ENCODE measurements at places on chromosomes 2 and 18.
A peak's percentile ranks its signal among the peaks of the same experiment; 100 is the strongest.

DNA sequence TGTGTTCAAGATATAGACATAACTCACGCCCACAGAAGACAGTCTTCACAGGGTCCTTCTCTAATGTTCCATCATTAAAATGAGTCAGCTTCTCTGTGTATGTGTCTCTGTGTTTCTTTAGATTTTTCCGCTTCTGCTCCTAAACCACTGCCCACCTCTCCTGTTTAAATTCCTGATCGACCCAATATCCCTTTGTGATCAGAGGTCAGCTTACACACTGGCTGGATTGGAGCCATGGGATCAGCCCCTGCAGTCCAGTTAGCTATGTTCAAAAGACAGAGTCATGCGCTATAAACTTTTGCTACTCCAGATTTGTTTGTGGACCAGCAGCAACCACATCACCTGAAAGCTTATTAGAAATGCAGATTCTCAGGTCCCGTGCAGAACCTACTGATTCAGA lies 229.2 kb downstream of the C1D start:
- DNase-seq, result no peak

GRCh38 chr2:121375621-121376159 lies 90.7 kb upstream of the TFCP2L1 start:
- DNase-seq, result no peak

GRCh38 chr2:237294460-237294859 lies 119.5 kb downstream of the COL6A3 start:
- DNase-seq, result no peak

- no peak for DNase-seq
These were observed 690.2 kb upstream of the CHAC2 start for GRCh38 chr2:53077413-53077812.

DNA sequence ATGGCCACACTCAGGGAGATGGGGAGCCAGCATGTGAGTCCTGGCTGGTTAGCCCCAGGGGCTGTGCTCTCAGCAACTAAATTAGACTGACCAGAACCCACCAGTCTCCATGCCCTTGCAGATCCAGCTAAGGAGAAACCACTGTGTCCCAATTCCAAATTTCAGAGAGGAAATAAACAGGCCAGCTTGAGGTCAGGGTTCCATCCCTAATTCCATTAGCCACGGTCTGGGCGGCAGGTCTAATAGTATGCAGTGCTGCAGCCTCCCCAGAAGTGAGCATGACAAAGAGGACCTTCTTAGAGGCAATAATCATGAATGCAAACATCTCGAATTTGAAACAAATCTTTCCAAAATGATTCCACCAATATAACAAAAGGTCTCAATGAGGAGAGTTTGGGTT lies 671.2 kb downstream of the BCL11A start:
- DNase-seq, result no peak

DNA sequence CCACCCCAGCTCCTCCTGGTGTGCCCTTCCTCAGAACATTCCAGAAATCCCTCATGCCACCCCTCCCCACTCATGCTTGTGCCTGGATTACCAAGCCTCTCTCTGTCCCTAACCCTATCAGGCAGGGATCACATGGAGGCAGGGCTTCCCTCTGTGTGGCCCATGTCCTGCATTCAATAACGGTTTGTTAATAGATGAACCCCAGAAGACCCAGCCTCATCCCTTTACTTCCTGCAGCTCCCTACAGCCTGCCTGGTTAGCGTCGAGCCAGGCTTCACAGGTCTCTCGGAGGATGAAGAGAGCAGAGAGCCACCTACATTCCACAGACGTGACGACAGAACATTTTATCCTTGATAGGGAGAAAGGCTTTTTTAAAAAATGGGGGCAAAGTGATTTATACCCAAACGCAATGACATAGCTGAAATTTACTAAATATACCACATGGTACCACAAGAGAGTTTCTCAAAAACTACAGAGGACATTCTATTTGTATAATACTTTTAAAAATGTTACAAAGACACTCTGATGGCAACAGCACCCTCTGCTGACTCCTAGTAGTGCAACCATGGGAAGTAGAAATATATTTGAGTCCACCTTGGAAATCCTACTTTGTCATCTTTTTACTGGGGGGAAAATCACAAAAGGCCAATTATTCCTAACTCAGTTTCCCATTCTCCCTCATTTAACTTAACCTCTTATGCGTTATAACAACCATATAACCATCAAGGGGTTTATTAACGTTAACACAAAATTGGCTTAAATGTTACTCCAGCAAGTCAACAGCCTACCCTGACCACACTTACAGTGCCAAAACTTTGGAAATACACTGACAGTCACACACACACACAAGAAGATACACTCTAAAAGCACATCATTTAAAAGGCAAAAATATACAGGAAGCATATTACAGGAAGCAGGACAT lies 30.7 kb downstream of the FBXO15 start:
- no peak for DNase-seq

GRCh38 chr18:596288-596881 lies 403 bp upstream of the CLUL1 start:
- peak; percentile 25 for DNase-seq

DNA sequence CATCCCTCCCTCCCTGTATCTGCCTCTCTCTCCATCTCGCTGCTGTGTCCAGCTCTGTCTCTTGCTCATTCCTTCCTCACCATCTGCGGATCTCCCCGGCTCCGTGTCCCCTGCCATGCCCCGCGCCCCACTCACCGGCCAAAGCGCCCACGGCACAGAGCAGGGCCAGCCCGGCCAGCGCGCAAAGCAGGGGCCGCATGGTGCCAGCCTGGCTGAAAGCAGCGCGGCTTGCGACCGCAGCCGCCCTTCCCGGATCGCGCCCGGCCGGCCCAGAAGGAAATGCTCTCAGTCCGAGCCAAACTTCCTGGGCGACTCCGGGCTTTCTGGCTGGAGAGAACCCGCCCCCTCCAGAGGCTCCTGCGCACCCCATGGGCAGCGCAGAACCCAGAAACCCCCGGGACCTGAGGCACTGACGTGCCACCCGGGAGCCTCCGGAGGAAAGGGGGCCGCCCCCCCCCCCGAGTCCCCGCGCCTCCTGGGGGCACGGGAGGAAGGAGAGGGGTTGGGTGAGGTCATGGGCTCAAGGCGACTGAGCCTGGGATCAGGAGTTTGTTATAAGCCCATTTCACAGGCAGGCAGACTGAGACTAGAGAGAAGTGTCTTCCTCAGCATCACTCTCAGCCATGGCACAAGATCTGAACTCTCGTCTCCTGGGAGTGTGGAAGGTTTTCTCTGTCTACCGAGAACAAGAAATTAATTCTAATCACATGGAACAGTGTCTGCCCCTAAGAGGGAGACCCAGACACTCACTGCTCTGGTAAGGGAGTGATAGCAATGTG lies 45.2 kb upstream of the RAB6C start:
- no peak for DNase-seq

DNA sequence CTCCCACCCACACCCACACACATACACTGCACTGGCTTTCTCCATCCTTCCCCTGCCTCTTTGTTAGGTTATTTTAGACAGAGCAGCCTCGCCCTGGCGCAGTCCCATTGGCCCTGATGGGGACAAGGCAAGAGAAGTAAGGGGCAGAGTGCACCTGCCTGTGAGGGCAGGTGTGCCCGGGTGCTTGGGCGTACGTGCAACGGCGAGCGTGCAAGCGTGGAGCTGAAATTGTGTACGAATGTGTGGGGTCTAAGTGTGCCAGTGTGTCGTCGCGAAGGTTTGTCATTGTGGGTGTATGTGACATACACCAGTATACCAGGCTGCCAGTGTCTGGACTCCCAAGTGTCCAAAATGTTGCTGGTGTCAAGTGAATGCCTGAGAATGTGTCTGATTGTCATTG lies 544 bp downstream of the LRATD1 start:
- no peak for DNase-seq

- DNase-seq, result peak; percentile 67
These were observed 18.5 kb downstream of the NFE2L2 start for GRCh38 chr2:177246000-177246399.

- no peak for DNase-seq
These were observed 786.3 kb upstream of the FSHR start for GRCh38 chr2:49940626-49941025.

- no peak for DNase-seq
These were observed 3.6 kb downstream of the TTR start for GRCh38 chr18:31595121-31595771.

DNA sequence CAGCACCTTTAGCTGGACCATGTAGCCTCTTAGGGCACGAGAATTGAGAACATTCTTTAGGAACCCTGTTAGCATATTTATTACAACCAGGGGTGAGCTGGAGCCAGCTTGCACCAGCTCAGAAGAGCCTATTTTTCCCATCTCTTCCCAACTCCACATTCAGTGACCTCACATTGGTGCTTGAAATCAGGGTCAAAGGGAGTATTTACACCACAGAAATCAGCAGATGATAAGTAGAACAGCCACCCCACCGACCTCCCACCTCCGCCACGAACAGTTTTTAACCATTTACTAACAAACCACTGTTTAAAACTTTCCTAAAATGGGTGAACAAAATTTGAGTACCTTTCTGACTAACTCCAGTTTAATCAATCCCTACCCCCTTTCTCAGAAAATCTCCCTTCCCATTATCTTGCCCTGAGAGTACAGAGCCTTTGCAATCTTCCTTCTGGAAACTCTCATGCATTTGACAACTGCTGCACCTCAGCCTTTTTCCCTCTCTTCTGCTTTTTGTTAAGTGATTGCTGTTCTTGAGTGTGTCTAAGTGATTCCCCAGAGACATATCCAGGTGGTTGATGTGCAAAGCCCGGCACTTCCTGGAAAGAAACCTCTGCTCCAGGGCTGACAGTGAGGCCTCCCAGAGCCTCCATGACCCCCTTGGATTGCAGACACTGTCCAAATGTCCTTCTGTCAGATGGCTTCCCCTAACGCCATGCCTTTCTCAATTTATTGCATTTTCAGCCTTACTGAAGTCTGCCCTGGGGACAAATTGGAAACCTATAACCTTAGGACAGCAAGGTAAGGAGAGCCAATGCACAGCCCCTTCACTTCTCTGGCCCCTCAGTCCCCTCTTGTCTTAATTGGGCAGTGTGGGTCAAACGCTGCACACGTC lies 389.5 kb upstream of the TNP1 start:
- DNase-seq, result no peak

DNA sequence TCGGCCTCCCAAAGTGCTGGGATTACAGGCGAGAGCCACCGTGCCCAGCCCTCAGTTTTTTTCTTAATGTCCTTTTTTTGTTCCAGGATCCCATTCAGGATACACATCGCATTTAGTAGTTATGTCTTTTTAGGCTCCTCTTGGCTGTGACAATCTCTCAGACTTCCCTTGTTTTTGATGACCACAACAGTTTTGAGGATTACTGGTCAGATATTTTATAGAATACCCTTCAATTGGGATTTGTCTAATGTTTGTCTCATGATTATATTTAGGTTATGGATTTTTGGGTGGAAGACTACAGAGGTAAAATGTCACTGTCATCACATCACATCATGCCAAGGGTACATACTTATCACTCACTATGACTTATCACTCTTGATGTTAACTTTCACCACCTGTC lies 46.7 kb downstream of the SCN3A start:
- DNase-seq, result no peak

- DNase-seq, result no peak
These were observed 25.0 kb downstream of the DCDC2C start for GRCh38 chr2:3728104-3729054.

DNA sequence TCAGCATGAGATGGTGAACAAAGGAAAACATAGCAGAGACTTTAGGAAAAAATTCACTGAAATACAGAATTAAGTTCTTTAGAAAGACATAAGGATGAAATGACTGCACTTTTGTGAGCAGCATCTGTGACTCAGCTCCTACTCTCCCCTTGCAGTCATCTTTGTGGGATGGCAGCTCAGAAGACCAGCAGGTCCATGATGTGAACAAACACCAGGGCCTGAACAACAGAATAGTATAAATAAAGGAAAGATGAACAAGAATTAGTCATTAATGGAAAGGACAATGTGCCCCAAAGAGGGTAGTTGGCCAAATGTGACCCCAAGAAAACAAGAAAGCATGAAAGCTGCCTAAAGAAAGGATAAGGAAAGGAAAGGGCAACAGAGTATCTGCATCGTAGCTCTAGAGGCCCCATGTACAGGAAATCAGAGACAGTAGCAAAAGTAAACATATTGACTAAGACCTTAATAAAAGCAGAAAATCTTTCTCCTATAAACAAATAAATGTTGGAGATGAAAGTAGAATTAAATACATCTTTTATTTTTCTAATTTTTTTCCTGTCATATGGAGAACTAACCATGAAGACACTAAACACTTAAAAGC lies 318.0 kb downstream of the ZEB2 start:
- no peak for DNase-seq

DNA sequence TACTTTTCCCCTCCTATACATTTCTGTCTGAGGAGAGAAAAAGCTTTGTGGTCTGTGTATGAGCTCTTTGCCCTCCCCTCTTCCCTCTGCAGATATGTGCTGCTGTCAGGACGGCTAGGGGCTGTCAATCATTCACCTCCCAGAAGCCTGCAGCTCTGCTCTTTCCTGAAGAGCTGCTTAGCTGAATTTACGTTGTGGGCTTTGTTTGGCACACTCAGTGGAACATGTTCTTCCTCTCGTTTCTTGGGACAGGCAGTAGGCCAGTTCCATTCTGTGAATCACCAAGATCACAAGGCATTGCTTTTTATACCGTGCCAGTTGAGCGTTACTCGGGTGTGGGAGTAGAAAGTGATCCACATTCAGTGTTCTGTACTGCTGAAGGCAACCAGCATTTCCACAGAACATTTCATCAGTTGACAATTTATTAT lies 136.7 kb downstream of the LAMA3 start:
- no peak for DNase-seq

DNA sequence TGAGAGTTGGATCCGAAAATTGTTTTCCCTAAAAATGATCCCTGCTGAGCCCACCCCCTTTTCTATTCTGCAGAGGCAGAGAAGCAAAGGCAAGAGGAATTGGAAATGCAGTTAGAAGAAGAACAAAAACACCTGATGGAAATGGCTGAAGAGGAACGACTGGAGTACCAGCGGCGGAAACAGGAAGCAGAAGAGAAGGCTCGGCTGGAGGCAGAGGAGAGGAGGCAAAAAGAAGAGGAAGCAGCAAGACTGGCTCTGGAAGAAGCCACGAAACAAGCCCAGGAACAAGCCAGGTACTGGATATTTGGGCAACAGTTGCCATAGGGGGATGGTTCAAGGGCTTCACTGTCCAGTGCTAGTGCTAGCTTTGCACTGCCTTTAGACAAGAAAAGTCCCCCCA lies 41.7 kb downstream of the SUMO1 start:
- DNase-seq, result no peak

- DNase-seq, result no peak
These were observed 145.5 kb downstream of the LRATD1 start for GRCh38 chr2:14778015-14778414.

DNA sequence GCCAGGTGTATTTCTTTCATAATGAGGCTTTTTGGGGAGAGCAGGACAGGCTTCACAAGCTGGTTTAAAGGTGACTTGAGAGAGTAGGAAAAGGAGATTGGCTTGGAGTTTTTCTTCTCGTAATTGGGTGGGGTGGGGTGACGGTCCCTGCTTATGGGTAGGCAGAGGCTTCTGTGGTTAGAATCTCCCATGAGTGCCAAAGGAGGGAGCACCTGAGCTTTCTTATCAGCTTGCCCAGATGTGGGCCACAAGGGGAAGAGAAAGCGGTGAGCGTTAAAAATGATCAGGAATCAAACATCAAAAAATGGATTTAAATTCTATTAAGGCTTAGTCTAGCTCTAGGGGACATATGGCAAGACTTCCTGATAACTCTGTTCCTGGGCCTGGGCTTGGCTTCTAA lies 9.7 kb upstream of the PNPT1 start:
- DNase-seq, result no peak

GRCh38 chr2:157843081-157843480 lies 33.0 kb downstream of the ACVR1 start:
- DNase-seq, result no peak

- no peak for DNase-seq
These were observed 50.1 kb downstream of the ATP8B1 start for GRCh38 chr18:57753063-57753462.

Measured in lower leg skin (tissue), 4 donors.